Fibroblast of lung (primary cell): ENCODE measurements at places on chromosomes 13 and 19. TPM values are rescaled to one million over a fixed set of nuclear protein-coding genes. Genes with fewer than 3 reads are reported as not detected.

Gene NDUFB7
- 253 and 274 TPM in 2 replicates for total RNA-seq

Gene ZNF575
- total RNA-seq = 0.26 and 0.33 TPM in 2 replicates

Gene HSD17B14
- 7.7 and 11.1 TPM in 2 replicates for total RNA-seq

Gene TRPC4
- total RNA-seq = 1.7 and 2.6 TPM in 2 replicates

Gene CABP5
- total RNA-seq = not detected in 2 replicates

Gene LILRB4
- total RNA-seq = not detected in 2 replicates

Gene SEMA6B
- total RNA-seq = under 0.01 TPM in 2 replicates

Gene PPP2R1A
- total RNA-seq = 86.8 and 115 TPM in 2 replicates

Gene ZNF226
- total RNA-seq = 17.5 and 30.7 TPM in 2 replicates

Gene CLDN10
- total RNA-seq = not detected in 2 replicates

Gene PSG1
- 0.51 and 1.3 TPM in 2 replicates for total RNA-seq

Gene CNFN
- not detected in 2 replicates for total RNA-seq

Gene ZNF468
- total RNA-seq = 24.1 and 30.6 TPM in 2 replicates

Gene NAPSA
- total RNA-seq = under 0.01 and 0.17 TPM in 2 replicates

Gene INAFM1
- 1.8 and 3.6 TPM in 2 replicates for total RNA-seq

Gene CATSPERD
- total RNA-seq = not detected in 2 replicates

Gene GRIK5
- total RNA-seq = 0.77 and 3.5 TPM in 2 replicates

Gene ZSCAN4
- not detected in 2 replicates for total RNA-seq

Gene ZNF835
- 3.3 and 3.6 TPM in 2 replicates for total RNA-seq

Gene PSG11
- total RNA-seq = not detected in 2 replicates

Gene TINCR
- total RNA-seq = under 0.01 and 0.17 TPM in 2 replicates

Gene KLF2
- total RNA-seq = 3.3 and 19.2 TPM in 2 replicates

Gene COX6B2
- under 0.01 and 0.17 TPM in 2 replicates for total RNA-seq

Gene ZNF626
- 18.3 and 18.7 TPM in 2 replicates for total RNA-seq

Gene PDCD5
- total RNA-seq = 93.7 and 107 TPM in 2 replicates

Gene TEX101
- total RNA-seq = not detected in 2 replicates

Gene ZNF579
- total RNA-seq = 3.3 and 5.4 TPM in 2 replicates

Gene ONECUT3
- not detected in 2 replicates for total RNA-seq

Gene EFNA2
- total RNA-seq = 0.17 TPM in 1 of 2 replicates, not detected in the other

Gene SULT2A1
- not detected in 2 replicates for total RNA-seq
